ENCODE measurements at places on chromosomes 4 and X.
A peak's percentile ranks its signal among the peaks of the same experiment; 100 is the strongest.

- DNase-seq, result peak; percentile 9
Observed at GRCh38 chr4:2318885-2319284, 57.0 kb upstream of the MXD4 start.

DNA sequence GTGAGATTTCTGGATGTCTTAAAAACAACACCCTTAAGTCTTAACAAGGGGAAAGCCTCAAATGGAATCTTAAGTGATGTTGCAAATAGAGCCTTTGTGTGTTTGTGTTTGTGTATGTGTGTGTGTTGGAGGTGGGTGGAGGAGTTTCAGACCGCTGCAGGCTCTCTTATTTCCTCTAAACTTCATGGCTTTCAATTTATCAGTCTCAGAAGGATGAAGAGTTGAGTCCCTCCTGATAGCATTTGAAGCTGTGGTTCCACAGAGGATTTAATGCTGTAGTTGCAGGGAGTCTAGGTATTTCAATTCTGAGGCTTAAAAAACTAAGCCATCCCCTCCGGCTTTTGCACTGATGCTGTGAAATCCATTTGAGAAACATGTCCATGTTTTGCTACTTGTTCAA lies 4.3 kb upstream of the AGA start:
- DNase-seq, result no peak

- DNase-seq, result no peak
Observed at GRCh38 chr4:101286663-101287062, 60.7 kb downstream of the PPP3CA start.

GRCh38 chr4:186934841-186935443 lies 211.3 kb upstream of the FAT1 start:
- DNase-seq, result no peak

DNA sequence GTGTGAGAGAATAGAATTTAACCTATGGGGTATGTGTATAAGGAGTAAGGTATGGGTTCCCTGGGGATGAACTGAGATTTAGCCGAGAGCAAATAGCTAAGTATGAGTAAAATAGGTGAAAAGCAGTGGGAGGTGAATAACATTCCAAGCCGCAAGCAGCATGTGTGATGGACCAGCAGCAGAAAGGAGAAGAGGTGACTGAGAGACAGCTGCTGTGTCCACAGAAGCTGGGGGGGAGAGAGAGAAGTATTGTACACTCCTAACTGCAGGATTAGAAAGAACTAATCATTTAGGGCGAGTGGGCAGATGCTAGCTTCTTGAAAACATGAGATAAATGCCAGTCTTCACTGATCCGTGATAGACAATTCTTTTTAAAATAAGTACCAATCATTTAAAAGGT lies 296.0 kb downstream of the KLHL4 start:
- DNase-seq, result no peak

DNA sequence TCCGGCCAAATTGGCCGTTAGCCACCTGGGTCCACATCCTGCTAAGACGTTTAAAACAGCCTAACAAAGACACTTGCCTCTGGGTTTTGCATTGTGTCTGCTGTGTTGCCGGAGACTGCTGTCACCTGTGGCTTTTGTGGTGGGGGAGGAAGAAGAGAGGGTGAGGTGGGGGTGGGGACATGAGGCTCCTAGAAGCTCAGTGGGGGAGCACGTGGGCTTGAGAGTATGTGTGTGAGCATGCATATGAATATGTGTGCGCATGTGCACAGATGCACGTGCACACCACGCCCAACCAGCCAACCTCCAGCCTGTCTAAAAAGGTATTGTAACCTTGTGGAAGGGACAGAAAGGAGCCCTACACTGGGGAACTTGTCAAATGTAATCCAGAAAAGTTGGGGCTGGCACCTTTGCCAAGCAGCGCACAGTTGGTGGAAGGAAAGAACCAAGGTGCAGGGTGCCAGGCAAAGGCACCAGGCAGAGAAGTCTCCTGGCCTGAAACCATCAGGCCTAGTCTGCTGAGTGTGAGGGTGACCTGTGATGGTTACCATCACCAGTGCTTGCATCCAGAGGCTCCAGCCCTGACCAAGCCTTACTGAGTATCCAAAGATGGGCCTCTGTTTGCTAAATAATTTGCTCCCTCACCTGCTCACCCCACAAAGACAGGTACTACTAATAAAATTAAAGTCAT lies 10.1 kb upstream of the SASH3 start:
- peak; percentile 63 for DNase-seq

- DNase-seq, result no peak
Observed at GRCh38 chr4:18103876-18104605, 82.5 kb upstream of the LCORL start.

DNA sequence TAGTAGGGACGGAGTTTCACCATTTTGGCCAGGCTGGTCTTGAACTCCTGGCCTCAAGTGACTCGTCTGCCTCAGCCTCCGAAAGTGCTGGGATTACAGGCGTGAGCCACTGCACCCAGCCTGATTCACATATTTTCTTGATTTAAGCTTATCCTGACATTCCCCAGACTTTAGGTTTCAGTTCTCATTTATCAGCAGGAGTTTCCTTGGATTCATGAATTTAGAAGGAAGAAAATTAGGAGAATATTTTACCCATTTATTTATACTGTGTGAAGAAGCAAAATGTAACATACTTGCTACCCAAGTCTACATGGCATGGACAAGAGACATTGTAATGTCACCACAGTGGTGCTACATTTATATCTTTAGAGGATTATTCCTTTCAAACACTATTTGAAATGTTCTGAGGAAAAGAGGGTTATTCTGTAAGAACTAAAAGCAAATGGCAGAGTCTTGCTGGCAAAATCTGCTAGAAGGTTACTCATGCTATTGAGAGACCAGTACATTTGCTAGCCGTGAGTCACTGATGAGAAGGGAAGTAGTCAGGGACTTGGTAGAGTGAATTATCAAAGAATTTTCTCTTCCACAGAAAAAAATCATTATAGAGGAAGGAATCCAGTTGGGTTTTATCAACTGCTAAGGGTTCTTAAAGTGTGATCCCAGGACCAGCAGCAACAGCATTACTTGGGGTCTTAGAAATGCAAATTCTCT lies 26.1 kb upstream of the CFAP299 start:
- no peak for DNase-seq

GRCh38 chrX:15451913-15452312 lies 41.2 kb downstream of the PIR start:
- no peak for DNase-seq

DNA sequence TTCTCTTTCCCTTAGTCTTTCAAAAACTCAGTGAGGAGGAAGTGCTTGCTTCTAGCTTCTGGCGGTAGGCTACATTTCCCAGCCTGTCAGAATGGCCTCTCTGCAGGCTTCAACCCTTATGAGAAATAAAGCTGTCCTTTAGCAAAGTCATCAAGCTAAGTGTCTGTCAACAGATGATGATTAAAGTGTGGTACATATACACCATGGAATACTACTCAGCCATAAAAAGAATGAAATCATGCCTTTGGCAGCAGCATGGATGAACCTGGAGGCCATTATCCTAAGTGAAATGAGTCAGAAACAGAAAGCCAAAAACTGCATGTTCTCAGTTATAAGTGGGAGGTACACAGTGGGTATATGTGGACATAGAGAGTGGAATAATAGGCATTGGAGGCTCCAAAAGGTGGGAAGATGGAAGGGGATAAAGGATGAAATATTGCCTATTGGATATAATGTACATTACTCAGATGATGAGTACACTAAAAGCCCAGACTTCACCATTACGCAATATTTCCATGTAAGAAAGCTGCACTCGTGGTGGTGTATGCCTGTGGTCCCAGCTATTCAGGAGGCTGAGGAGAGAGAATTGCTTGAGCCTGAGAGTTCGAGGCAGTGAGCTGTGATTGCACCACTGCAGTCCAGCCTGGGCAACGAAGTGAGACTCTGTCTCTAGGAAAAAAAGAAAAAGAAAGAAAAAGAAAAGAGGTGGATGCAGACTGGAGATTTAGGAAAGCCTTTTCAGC lies 7.9 kb downstream of the TRIM2 start:
- DNase-seq, result no peak

DNA sequence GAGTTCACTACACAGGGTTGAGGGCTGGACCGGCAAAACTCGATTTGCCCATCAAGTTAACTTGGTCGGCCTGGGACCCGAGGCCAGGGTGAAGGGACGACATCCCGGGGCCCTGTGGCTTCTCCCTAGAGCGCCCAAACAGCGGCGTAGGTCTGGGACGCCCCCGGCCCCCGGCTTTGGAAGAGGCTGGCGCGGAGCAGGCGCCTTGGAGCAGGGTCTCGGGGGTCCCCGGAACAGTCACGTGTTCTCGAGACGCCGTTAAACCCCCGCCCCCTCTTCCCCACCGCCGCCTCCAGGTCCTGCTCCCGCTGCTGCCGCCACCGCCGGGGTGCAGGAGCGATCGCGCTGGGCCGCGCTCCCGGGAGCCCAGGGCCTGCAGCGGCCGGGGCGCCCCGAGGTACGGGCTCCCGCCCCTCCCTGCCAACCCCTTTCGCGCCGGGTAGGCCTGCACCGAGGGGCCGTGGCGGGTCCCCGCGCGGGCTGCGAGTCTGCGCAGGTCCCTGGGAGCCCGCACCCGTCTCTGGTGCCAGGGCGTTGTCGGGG lies at the start of gene NPY5R:
Gene NPY5R, plus strand, starts transcription at position 289 of the 543 bp plus-strand sequence. CDS start 6,382 bp downstream, outside the sequence.
- DNase-seq, result no peak

DNA sequence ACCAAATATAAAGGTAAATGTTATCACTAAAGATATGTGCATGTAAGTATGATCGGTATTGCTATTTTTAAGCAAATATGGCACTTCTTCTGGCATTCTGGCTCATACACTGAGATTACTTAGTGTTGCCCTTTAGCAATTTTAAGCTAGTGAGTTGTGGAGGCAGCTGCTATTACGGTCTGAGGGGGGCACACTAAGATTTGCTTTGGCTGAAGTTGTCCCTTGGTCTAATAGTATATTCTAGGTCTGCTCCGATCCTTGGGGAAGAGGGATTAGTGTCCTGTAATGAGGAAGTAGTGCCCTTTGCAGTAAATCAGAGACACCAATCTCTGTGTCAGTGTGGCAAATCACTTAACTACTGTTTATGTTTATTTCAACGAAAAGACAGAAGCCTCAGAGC lies 196.5 kb upstream of the FTHL17 start:
- DNase-seq, result no peak

GRCh38 chrX:81202456-81202819 lies 536 bp downstream of the SH3BGRL start:
- no peak for DNase-seq

GRCh38 chrX:125306335-125306866 lies 13.3 kb upstream of the TEX13C start:
- DNase-seq, result no peak

GRCh38 chr4:137129441-137129840 lies 402.9 kb downstream of the PCDH18 start:
- DNase-seq, result no peak

- no peak for DNase-seq
Observed at GRCh38 chrX:10501611-10502010, 118.8 kb downstream of the MID1 start.

- peak; percentile 13 for DNase-seq
Observed at GRCh38 chrX:44282753-44283152, 60.7 kb downstream of the EFHC2 start.

DNA sequence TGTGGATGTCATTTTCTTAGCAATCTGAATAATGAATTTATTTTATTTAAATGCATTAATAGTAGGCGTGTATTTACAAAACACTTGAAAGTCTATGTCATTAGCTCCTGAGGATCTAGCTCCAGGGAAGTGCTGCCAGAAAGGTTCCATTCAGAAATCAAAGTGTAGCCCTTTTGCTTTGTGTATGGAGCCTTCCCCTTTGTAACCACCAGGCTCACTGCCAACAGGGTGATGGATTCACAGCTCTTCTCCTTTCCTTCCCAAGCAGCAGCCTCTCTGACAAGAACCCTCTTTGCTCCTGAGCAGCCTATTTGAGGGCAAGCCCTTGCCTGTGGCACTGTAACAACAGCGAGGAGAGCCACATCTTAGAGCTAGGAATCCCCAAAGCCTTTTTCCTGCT lies 286.0 kb upstream of the RASGEF1B start:
- no peak for DNase-seq

- DNase-seq, result no peak
Observed at GRCh38 chrX:23857363-23857762, 50.4 kb downstream of the APOO start.

DNA sequence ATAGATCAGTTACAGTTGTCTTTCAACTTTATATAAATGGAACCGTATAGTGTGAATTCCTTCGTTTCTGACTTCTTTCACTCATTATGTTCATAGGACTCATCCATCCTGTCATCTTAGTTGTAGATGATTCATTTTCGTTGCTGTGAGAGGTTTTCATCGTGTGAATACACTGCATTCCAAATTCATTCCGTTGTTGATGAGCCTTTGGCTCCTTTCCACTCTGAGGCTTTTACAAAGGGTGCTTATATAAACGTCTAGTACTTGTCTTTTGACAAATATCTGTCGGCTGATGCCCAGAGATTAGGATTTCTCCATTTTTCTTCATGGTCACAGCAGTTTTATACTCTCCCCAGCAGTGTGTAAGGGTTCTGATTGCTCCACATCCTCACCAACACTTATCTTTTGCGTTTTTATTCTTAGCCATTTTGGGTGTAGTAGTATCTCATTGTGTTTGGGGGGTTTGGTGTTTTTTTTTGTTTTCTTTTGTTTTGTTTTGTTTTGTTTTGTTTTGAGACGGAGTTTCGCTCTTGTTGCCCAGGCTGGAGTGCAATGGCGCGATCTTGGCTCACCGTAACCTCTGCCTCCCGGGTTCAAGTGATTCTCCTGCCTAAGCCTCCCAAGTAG lies 48.6 kb downstream of the LRP2BP start:
- DNase-seq, result no peak

GRCh38 chrX:44105228-44105913 lies 132.2 kb upstream of the NDP start:
- DNase-seq, result no peak

GRCh38 chr4:26157541-26157940 lies 163.3 kb upstream of the RBPJ start:
- no peak for DNase-seq

DNA sequence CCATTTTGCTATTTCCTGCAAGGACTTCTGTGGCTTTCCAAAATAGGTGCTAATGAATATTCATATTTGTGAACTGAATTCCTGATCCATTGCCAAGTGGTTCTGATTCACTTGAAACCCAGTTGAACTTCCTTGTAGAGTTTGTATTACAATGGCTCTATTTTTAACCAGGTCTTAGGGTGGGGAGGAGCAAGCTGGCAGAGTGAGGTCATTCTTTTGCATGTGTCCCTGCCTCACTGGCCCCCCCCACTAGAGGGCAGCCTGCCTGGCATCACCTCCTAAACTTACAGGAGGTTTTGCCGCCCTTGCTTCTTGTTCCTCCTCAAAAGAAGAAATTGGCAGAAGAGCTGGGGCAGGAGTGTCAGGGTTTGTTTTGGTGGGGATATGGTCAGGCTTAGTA lies 10.5 kb downstream of the PTTG2 start:
- no peak for DNase-seq

Data from GM10248 (cell line).